ENCODE measurements at places on chromosomes 3 and 15.

- DNase-seq: no peak
Measured at GRCh38 chr3:177934001-177934891, 602.0 kb upstream of the KCNMB2 start.

DNA sequence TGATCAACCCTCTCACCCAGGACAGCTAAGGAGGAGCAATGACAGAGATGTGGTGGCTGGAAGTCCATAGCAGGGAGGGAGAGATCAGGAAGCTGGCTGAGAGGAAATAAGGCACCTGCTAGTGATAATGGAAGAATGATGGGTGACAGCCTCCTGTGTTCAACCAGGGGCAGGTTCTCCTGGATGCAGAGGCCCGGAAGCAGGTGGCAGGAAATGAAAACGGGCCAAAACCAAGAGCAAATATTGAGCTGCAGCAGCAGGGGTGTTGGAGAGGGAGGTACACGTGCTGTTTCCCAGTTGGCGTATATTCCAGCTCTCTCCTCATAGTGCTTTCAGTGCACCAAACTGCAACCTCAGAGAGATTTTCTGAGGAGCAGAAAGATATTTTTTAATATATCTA is 213.4 kb upstream of the TBL1XR1 start:
- no peak for DNase-seq

- DNase-seq: no peak
Measured at GRCh38 chr15:63260791-63261190, 16.6 kb upstream of the APH1B start.

GRCh38 chr15:48993380-48993779 is 29.7 kb upstream of the SHC4 start:
- no peak for DNase-seq

GRCh38 chr3:155178810-155179436 is 98.8 kb downstream of the MME start:
- DNase-seq: no peak

DNA sequence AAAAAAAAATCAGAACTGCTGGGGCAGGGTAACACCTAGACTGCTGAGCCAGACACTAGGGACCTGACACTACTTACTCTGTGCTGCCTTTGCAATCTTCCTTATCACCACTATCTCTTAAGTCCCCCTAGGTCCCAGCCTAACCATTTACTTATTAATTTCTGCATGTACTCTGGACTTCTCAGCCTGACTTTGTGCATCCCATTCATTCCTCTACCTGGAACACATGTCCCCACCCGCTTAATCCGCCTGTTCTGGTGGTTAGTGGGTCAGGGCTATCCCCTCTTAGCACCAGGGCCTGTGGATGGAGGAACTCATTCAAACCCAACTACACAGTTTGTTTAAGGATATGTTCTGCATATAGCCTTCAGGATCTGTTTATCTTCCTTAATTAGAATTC is 5.0 kb upstream of the CACNA1D start:
- DNase-seq: no peak

GRCh38 chr3:40267937-40268724 is 41.4 kb upstream of the EIF1B start:
- no peak for DNase-seq

GRCh38 chr15:41873711-41874110 is 20.1 kb downstream of the SPTBN5 start:
- DNase-seq: no peak

GRCh38 chr3:129016720-129017483 is 15.8 kb downstream of the EFCC1 start:
- DNase-seq: no peak

DNA sequence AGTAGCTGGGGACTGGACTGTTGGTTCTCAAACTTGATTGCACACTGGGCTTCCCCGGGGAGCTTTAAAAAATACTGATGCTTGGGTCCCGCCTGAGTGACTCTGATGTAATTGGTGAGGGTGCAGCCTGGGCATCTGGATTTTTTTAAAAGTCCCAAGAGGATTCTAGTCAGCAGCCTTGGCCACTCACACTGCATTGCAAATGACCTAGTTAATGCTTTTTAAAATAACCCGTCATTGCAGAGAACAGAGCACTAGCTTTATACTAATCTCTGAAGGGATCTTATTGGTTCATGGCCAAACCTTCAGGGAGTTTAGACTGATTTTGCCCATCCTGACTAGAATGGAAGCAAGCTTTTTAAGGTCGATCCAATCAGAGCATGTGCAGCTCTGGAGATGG is 310.6 kb upstream of the PROK2 start:
- DNase-seq: no peak

DNA sequence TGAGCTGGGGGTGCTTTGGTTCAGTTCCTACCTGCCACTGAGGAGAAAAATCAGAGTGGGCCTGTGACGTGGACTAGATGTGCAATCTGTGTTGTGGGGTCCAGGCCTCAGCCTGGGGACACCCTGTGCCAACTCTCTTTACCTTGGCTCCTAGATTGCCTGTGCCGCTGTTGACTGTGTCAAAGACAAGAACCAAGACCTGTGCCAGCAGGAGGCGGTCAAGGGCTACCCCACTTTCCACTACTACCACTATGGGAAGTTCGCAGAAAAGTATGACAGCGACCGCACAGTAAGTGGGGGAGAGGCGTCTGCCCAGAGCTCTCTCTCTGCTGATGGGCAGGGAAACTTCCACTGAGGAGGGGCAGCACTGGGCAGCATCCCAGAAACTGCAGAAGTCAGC is 40.6 kb upstream of the SEC22A start:
- DNase-seq: no peak

DNA sequence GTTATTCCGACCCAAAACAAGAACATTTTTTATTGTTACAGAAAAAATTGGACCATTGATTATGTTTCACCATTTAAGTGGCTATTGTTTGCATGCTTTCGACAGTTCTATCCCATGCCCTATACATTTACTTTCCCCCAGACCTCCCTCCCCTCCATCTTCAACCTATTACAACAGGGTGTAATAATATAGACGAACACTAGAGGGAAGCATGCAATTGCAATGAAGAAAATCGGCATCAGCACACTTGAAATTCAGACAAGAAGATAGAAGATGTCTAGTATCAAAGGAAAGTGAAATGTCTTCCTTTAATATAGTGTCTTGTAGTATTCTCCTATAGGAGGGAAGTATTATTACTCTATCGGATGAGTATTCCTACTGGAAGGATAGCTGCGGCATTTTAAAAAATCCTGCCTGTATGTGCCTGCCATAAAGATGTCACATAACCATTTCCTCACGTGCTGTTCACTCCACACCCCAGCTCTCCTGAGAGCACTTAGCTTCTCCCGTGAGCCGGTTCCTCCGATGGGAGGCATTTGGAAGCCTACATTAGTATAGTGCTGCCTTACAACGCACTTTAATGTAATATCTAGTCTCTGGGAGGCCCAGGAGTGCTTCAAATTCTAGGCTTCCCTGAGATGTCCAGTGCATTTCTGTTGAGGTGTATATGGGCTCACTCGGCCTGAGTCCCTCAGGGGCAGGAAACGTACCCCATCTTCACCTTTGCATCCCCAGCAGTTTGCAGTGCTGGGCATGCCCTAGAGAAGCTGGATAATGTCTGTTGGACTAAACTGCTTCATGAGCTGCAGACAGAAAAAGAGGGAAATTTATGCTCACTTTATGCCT is 17.8 kb upstream of the ERICH6 start:
- DNase-seq: no peak

GRCh38 chr15:38714309-38715072 is 149.9 kb upstream of the RASGRP1 start:
- no peak for DNase-seq

GRCh38 chr15:85687329-85687728 is 107.4 kb downstream of the KLHL25 start:
- no peak for DNase-seq

DNA sequence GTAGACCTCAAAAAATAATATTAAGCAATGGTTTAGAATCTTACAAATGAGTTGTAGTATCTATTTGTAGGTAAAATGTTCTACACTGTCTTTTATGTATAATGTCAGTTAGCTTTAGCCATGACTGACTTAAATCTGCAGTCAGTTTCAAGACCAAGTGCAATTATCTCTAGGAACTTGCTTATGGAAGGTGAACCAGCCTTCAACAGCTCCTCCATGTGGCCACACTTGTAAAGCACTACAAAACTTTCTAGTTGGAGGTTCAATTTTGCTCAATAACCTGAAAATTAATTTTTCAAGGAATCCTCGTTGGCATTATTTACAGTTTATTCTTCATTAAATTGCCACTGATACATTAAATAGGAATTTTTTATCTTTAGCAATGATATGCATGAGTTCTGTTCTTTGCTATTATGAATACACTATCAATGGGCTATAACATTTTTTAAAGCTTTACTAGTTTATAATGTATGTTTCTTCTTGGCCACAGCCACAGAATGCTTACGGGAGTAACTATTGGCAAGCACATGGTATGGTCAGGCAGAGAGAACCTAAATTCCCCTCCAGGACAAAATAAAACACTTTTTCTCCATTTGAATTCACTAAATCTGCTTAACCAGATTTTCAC is 315.3 kb upstream of the UBE2E2 start:
- no peak for DNase-seq

- no peak for DNase-seq
Measured at GRCh38 chr3:11509173-11510000, 134.3 kb downstream of the VGLL4 start.

- DNase-seq: no peak
Measured at GRCh38 chr15:31308185-31308639, 18.4 kb upstream of the KLF13 start.

GRCh38 chr15:99283717-99284116 is 32.4 kb downstream of the LRRC28 start:
- no peak for DNase-seq

DNA sequence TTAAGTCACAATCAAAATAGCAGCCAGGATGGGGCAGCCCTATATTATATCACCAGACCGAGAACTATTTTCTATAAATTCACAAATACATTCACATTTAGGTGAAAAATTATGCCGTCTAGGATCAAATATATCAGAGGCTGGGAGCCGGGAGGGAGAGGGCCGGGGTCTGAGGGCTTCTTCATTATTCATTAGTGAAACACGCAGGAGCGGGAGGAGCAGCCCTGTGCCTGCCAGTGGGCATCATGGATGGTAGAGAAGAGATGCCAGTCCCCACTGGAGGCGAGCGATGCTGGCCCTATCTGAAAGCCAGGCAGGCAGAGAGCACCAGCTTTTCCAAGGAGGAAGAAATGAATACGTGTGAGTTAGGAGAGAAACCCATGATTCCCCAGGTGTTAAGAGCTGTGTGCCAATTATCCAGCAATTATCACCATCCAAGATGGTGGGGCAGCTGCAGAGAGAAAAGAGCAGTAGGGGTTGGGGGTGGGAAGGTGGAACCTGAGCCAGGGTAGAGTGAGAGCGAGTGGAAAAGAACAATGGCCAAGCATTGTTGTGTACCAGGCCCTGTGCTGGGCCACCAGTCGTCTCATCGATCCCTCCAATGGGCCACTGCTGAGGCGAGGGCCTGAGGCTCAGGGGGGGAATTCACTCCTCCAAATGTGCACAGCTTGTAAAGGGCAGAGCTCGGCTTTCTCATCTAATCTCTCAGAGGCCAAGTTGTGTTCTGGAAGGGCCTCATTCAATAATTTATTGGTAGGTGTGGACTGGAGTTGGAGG is 261.3 kb upstream of the TLE3 start:
- DNase-seq: no peak

DNA sequence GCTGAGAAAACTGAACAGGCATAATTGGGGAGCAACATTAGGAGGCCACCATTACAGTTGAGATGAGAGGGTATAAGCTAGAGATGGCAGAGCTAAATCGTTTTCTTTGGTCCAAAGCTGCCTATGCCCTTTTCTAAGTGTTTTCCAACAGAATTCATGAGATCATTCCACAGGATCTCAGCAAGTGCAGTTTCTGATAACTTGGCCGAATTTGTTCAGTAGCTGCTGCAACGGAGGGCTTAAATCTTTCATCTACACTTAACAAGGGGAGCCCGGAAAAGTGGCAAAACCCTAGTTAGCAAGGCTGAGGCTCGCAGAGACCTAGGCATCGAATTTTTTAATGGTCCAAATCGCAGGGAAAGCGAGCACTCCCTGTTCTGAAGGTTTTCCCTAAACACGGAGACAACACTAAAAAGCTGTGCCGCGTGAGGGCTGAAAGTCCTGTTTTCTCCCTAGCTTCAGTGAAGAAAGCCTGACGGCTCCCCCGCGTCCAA is 531 bp upstream of the BLOC1S6 start:
- DNase-seq: no peak

DNA sequence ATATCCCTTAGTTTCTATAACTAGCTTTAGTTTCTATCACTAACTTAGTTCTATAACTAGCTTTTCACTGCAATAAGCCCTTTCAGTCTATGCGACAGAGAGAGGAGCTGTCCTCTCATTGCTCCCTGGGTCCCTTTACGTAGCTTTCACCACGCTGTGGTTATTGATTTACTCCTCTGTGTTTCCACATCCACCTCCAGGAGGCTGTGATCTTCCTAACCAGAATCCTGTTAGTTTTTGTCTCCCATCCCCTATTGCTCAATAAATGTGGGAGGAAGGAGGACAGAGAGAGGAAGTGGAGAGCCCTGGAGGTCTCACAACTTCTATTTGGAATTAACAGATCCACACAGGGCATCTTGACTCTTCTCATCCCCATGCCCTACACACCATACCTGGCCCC is 1036.1 kb downstream of the MCTP2 start:
- DNase-seq: no peak

GRCh38 chr3:12316729-12317351 is 28.0 kb downstream of the PPARG start:
- no peak for DNase-seq

DNA sequence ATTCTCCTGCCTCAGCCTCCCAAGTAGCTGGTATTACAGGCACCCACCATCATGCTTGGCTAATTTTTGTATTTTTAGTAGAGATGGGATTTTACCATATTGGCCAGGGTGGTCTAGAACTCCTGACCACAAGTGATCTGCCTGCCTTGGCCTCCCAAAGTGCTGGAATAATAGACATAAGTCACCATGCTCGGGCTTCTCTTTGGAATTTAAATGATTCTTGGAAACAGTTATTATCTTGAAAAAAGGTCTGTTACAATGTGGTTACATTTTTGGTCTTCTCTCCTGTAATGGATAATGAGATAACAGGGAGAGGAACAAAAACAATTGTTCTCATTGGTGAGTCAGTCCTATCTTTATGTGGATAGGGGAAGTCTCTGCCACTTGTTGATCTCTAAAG is 59.8 kb upstream of the AADACL2 start:
- DNase-seq: no peak

DNA sequence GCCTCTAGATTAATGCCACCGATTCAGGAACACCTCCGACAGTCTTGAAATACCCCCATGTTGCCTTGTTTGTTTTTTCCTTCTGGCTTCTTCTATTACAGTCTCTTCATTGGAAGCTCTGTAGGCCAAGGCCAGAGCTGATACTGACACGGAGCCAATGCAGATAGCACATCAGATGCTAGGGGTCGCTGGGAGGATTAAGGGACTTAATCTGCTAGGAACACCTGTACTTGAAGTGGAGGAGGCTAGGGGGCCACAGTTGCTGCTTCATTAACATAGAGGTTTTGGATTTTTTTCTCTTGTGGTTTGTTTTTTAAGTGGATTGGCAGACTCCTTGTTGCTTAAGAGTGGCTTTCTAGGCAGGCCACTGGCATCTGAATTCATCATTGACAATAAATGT is 49.6 kb downstream of the PARP14 start:
- no peak for DNase-seq

Data from stimulated activated CD8-positive, alpha-beta memory T cell treated with anti-CD3 and anti-CD28 coated beads, Interleukin-15, amount 100 ng/mL, for 24 hours (primary cell).